T-helper 22 cell (primary cell): ENCODE measurements at places on chromosomes 7 and 10.

DNA sequence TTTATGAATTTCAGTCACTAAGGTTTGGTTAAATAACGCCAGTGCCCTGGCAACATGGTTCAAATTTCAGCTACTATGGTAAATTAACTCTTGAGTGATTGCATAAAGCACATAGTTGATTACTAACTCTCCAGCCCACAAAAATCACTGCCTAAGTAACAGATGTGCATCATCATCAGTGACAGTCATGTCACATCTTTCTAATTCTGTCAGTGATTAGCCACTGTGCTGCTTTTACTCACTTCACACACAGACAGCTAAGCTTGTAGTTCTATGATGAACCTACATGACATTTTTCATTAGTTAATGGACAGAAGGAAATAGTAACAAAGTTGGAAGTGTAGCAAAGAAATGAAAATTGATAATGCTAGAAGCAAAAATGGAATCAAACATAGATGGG lies 108.9 kb downstream of the DNAH11 start:
- no peak for DNase-seq

GRCh38 chr7:105298439-105298894 lies 90.3 kb downstream of the SRPK2 start:
- no peak for DNase-seq

DNA sequence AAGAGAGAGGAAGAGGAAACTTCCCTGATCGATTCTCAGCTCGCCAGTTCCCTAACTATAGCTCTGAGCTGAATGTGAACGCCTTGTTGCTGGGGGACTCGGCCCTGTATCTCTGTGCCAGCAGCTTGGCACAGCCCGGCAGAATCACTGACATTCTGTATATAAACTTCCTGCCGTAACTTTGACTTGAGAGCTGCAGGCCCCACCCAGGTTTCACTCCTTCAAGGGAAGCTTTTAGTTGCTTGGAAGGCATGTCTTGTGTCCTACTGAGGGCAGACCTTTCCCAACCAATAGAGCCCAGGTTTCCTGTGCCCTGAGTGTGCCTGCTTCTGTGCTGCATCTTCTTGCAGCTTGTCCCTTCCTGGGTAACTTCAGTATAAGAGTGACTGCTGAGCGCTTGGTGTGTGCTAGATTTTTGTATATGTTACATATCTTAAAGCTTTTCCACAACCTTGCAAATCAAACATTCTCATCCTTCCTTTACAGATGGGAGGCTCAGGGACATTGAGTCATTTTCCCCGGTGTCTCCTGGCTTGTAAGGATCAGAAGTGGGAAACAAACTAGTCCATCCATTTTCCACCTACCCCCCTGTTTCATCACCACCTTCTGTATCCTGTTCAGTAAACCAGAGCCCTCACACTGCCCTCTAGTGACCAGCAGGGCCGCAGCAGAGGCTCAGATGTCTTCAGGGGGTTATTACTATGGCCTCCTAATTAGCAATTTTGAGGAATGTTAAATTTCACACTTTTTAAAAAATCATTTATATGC lies 225.2 kb upstream of the PRSS58 start:
- DNase-seq = no peak

GRCh38 chr10:116444527-116445142 lies 17.0 kb downstream of the PNLIPRP3 start:
- no peak for DNase-seq

DNA sequence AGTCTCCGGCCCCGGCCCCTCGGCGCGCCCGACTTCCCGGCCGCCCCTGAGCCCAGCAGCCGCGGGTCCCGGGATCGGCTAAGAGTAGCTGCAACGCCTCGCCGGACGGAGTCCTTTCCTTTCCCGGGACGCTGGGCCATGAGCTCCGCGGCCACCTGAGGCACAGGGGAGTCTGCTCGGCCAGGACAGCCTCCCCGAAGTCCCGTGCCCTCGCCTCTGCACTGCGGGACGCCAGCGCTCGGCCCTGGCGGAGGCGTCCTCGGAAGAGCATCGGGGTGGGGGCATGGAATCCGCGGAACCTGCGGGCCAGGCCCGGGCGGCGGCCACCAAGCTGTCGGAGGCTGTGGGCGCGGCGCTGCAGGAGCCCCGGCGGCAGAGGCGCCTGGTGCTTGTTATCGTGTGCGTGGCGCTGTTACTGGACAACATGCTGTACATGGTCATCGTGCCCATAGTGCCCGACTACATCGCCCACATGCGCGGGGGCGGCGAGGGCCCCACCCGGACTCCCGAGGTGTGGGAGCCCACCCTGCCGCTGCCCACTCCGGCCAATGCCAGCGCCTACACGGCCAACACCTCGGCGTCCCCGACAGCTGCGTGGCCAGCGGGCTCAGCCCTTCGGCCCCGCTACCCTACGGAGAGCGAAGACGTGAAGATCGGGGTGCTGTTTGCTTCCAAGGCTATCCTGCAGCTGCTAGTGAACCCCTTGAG lies 502 bp downstream of the SLC18A3 start:
- no peak for DNase-seq

- DNase-seq = no peak
These were observed 7.1 kb upstream of the BTBD16 start for GRCh38 chr10:122263971-122264370.

DNA sequence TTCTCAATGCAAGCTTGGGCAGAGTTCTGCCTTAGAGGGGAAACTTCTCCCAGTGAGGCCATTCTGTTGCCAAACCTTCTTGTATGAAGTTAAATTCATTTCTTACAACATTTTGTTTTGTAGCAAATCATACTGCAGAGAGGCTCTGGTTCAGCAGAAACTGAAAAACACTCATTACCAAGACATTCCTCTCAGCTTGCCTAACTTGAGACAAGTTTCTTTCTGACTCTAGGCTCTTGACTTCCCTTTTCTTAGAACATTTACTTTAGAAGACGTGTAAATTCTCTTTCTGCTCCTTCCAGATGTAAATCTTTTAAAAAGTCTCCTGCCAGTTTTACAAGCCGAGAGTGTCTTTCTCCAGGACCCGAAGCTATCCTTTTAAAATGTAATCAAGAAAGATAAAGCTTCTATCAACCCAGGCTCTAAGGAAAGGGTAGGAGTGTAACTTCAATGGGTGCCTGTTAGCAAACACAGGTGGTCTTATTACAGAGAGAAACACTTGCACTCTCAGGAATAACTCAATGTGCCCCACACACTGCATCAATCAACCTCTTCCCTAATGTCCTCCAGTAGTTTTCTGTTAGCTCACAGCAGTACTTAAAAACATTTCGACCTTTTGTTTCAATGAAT lies 80.5 kb upstream of the TAS2R16 start:
- DNase-seq = no peak

- no peak for DNase-seq
These were observed 980.1 kb downstream of the KCNMA1 start for GRCh38 chr10:76657337-76658012.

DNA sequence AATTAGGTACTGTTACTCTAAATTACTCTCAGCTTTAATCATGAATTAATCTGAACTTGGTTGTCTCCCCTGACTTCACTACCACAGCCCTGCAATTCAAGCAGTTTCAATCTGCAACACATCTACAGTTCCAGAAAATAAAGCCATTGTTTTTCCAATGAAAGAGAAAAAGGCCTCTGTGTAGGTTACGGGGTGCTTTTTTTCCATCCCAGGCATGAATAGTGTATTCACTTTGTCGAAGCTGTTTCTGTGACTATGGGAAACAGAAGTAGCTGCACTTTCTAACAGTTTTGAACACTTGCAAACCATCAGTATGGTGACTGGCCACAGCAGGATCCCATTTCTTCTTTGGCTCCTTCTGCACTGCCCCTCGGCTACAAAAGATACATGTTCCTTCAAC lies 460.2 kb downstream of the GRM8 start:
- DNase-seq = no peak

DNA sequence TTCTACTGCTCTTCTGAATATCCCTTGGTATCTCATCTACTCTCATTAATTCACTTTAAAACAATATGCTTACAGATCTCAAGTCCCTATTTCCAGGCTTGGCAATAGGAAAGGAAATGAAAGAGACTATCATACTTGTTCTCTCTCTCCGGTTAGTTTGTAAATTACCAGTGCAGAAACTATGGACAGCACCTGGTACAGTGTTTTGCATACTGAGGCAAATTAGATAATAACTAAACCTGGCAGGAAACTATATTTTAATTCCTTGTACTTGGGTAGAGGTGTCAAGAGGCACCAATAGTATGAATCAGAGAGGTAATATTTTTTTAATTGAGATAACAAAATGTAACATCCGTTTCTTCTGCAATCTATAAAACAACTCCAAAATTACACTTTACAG lies 97.7 kb upstream of the TMEM196 start:
- no peak for DNase-seq

DNA sequence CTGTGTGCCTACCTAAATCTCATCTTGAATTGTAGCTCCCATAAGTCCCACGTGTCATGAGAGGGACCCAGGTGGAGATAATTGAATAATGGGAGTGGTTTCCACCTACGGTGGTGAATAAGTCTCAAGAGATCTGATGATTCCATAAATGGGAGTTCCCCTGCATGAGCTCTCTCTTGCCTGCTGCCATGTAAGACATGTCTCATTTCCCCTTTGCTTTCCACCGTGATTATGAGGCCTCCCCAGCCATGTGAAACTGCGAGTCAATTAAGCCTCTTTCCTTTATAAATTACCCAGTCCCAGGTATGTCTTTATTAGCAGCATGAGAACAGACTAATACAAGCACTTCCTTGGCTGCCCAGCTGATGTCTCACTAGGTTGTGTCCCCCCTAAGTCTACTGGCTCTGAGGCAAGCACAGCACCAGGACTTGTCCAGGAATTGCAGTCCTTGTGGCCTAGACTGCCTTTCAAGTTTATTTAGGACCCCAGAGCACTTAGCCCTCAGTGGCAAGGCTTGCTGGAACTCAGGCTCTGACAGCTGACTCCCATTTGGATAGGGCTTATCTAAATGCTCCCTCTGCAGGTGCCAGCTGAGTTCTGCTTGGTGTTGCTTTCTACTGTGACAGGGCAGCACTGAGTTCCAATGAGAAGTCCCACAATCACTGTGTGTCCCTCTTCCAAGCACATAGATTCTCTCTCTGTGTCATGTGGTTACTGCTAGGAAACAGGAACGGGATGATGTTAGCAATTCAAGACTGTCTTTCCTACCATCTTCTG lies 59.0 kb upstream of the TAS2R16 start:
- DNase-seq = no peak

DNA sequence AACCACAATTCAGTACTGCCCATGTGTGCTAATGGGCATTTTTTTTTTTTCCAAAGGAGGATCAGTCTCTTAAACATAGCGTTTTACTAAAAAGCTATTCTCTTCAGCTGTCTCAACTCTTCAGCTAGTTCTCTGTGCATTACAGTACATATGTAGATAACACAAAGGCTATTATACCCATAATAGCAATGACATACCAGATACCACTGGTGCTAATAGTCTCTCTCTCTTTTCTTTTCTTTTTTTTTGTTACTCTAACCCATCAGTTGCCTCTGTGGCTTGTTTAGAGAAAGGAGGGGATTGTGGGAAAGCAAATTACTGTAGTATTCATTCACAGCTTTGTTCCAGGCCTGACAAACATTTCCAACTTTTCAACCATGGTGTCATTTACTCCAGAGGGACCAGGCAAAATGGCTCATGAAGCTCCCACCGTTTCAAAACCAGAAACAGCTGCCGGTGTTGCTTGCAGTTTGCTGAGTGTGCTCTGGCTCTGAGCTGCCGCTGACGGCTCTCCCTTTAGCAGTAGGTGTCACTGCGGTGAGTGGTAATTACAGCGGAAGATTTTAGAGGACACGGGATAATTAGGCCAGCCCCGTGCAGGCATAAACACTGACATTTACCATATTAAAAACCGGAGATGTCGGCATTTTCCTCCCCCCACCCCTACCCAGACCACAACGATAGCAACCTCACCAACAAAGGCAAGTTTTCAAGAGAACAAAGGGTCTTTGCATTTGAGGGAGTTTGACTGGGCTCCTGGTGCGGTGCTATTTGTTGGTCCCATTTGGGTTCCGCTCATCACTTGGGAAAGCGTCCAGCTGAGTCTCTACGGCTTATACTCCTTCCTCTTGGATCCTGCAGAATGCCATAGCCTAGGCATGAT lies 1005.5 kb downstream of the KCNMA1 start:
- DNase-seq = no peak

DNA sequence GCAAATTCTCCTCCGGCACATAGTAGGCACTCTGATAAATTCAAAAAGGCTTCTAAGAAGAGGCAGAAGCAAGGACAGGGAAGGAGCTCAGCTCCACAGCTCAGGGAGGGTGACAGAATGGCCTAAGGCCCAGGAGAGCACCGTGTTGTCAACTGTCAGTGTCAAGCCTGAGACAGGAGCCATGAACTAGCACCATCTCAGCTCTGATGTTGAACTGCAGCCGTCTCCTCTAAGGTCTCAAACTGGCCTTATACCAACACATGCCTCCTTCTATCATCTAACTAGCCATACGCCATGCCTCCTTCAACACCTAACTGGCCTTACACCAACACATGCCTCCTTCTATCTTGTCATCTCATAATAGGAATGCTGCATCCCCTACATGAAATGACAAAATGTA lies 73.0 kb downstream of the IGF2BP3 start:
- no peak for DNase-seq

GRCh38 chr7:4461531-4461930 lies 220.6 kb upstream of the FOXK1 start:
- DNase-seq = no peak

- DNase-seq = no peak
These were observed 4.3 kb downstream of the PFKP start for GRCh38 chr10:3071405-3072198.

DNA sequence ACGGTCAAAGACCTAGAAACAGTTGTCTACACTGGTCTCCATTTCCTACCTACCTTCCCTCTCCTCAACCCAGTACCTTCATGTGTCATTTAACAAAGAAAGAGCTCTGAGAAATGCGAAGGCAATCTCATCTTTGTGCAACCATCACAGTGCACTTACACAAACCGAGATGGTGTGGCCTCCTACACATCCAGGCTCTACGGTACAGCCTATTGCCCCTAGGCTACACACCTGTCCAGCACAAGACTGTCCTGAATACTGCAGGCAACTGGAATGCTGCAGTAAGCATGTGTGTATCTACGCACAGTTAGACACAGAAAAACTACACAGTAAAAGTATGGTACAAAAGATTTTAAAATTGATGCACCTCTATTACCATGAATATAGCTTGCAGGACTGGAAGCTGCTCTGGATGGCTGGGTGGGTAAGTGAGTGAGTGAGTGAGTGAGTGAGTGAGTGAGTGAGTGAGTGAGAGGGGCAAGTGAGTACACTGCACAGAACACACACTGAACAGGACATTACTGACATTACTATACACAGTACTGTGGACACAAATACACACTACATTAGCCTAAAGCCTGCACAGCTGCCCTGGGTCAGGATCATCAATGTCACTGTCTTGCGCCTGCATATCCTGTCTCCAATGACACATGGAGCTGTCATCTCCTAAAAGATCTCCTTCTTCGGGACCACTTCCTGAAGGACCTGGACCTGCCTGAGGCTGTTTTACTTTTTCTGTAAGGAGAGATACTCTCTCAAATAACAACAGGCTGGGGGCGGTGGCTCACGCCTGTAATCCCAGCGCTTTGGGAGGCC lies 18.5 kb downstream of the ITGB1 start:
- no peak for DNase-seq
